ENCODE measurements at places on chromosomes 11 and 22.

DNA sequence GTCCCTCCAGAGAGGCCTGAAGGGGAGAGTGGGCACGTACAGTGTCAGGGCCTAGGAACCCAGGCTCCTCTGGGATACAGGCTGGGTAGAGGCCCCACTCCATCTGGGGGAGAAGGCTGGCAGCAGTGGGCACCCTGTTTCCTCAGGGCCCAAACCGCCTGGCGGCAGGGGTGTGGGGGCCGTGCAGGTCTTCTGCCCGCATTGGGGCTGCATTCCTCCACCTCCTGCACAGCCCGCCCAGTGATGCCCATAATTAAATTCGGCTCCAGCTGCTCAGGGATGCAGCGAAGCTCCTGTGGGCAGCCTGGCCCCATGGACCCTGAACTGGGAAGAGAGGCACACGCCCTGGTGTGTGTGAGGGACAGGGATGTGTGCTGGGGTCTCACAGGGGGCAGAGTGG is 35.4 kb downstream of the KCNQ1OT1 start:
- DNase-seq = no peak

- DNase-seq = no peak
These were observed 43.7 kb upstream of the TOP3B start for GRCh38 chr22:22026157-22026831.

DNA sequence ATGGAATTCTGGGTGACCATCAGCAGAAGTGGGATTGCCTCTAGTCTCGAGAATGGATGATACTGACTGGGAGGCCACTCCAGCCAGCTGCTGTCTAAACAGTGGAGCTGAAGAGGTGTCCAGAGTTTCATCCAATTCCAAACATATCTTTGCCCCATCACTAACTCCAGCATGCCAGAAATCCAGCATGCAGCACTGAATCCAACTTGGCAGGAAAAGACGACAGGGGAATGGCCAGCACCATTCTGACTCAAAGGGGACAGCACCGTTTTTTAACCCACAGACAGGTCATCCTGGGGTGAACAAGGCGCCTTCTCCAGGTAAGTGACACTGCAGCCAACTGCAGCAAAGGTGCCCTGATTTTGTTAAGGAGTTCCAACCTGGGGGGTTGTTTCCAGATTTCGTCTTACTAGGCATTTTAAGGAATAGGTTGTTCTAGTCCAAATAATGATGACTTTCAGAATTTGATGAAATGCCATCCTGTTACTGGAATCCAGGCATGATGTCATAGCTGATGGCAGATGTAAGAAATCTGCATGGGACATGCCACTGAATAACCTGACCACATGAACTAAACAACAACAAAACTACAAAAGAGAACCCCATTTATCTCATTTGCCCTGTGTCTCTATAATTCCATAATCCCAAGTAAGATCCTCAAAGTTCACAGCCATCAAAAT is 32.3 kb downstream of the FEZ1 start:
- no peak for DNase-seq

DNA sequence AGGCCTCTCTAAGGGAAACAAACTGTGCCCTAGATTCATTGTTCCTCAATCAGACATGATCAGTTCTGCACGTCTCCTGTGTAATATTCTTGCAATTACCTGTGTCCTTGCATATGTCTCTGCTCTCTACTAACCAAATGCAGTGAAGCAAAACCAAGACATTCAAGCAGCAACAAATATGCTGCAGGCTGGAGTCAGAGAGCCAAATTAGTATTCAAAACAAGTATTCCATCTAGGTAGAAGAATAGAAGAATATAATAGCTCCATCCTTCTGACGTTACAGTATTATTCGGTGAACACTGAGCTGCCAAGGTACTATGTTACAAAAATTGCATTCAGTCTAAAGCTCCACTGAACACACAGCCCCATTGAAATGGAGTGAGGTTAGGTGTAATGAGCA is 51.8 kb downstream of the SLN start:
- DNase-seq = no peak

GRCh38 chr11:20127671-20128527 is 32.4 kb downstream of the DBX1 start:
- DNase-seq = peak; percentile 53

- no peak for DNase-seq
These were observed 86.2 kb upstream of the LINC01488 start for GRCh38 chr11:69395287-69395686.

DNA sequence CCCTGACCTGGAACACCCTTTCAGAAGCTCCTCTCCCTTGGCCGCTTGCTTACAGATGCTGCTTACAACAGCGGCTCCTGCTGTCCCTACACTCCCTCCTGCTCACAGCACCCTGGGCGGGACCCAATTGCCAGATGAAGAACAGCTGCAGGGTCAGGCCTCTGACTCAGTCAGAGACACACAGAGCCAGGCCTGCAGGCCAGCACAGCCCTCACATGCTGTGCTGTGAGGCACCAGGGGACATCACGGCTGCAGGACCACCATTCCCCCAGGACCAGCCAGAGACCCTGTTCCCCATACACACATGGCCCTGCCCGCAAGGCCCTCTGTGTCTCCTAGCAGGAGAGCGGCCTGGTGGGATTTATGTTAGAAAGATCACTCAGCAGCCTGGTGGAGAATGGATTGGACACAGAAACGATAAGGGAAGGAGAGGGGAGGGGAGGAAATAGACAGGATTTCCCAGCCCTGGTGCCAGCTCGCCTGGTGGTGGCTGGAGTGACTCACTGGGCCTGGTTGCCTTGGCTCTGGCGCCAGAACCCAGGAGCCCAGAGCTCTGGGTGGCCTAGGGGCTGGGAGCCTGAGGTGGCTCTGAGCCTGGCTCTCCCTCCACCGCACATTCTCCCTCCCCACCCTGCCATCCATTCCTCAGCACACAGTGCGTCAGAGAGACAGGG is 6.7 kb downstream of the CAPN5 start:
- DNase-seq = peak; percentile 48

DNA sequence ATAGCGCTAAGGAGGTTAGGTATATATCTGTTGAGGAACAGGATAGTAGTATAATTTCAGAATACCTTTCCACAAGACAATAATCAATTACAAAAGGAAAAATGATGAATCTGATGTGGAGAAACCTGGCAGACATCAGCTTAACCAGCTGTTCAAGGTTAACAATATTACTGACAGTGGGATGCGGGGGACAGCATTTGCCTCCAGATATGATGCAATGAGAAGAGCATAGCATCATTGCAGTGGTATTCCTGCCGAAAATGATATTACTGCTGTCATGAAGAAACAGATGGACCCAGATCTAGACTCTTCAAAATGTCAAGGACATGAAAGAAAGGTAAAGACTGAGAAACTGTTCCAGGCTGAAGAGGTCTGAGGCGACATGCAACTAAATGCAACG is 49.7 kb downstream of the RBFOX2 start:
- DNase-seq = no peak

DNA sequence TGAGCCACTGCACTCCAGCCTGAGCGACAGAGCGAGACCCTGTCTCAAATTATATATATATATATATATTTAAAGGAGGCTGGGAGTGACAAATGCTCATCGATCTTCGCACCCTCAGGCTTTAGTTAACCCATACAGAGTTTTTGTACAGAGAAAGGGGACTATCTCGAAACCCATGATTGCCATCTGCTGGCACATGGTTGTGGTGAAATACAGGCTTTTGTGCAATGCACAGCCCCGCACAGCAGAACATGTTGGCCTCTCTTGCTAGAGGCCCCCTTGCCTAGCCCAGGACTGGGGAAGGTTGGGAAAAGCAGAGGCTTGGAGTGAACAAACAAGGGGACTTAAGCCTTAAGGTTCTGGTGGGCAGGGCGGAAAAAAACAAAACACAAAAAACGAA is 3.6 kb downstream of the MYBPC3 start:
- no peak for DNase-seq

GRCh38 chr22:49650336-49651241 is 177.1 kb downstream of the BRD1 start:
- DNase-seq = no peak

- peak; percentile 56 for DNase-seq
These were observed 3.8 kb downstream of the APOL3 start for GRCh38 chr22:36156515-36157419.

- DNase-seq = no peak
These were observed 17.8 kb upstream of the P2RY2 start for GRCh38 chr11:73200256-73200655.

DNA sequence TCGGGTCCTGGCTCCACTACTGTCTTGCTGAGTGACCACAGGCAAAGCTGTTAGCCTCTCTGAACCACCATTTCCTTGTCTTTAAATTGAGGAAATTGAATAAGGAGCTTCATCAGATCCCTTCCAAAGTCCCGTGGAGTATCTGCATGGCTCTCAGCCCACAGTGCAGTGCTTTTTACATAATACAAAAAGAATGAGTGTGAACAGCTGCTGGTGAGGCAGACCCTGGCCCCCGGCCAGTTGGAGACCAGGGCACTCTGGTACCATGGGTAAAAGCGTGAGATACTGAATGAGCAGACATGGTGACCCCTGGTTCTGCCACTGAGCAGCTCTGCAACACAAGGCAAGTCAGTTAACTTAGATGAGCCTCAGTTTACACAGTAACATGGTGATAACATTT is 86.8 kb downstream of the GALNT18 start:
- peak; percentile 30 for DNase-seq

Data from occipital lobe (tissue), 3 donors.